CD14-positive monocyte (primary cell): ENCODE measurements at places on chromosomes 13 and 19.

DNA sequence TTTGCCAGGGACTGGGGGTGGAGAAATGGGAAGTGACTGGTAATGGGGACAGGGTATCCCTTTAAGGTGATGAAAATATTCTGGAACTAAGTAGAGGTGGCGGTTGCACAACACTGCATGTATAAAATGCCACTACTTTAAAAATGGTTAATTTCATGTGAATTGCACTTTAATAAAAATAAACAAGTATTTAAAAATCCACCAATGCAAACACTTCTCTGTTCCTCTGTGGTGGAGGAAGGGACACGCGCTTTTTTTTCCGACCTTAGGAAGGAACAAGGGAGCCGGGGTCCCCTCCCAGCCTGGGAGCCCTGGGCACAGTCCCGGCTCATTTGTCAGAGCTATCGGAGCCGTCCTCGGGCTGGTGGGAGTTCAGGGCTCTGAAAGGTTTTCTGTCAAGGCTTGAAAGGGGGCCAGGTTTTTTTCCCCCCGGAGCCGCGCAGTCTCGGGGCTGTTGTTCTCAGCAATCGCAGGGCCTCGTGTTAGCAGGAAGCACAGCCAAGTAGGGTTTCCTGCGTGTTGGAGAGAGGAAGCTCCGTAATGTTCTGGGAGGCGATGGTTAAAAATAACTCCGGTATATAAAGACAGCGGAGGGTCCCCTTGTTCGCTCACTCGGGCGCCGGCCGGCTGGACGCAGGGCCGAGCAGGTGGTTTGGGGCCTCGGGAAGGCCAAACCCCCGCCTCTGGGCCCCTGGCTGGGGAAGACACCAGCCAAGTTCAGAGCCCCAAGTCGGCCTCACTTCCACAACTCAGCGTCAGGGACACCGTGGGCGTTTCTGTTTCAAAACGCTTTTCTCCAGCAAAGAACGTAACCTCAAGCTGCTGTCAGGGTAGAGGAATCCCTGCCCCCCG lies 41.2 kb upstream of the KLF2 start:
- peak; percentile 76 for DNase-seq

GRCh38 chr19:6061376-6062130 lies 48.7 kb downstream of the RFX2 start:
- DNase-seq: no peak

DNA sequence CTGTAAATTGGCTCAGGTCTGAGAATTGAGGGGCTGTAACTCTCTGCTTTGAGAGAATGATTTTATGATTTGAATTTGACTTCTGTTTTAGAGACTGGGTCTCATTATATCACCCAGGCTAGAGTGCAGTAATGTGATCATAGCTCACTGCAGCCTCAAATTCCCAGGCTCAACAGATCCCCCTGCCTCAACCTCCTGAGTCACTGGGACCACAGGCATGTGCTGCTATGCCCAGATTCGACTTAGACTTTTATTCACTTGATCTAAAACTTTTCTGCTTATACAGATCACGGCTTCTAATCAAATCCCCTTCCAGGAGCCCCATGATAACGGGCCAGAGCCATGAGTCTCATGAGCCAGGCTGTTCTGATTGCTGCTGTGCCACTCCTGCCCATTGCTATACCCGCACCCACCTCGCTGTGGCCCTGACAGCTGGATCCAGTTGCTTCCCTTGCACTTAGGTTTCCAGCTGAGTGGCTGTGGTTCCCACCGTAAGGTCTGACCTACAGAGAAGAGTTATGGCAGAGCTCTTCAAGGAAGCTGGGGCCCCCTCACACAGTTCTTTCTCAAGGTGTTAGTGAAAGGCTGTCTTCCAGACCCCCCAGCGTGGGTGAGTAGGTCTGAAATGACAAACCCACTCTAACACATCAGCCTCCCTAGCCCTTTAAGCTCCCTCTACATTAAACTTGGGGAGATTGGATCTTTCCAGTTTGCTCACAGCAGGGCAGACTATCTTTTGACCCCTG lies 251.2 kb upstream of the SGCG start:
- no peak for DNase-seq

GRCh38 chr19:28416245-28416644 lies 796.7 kb downstream of the UQCRFS1 start:
- no peak for DNase-seq

DNA sequence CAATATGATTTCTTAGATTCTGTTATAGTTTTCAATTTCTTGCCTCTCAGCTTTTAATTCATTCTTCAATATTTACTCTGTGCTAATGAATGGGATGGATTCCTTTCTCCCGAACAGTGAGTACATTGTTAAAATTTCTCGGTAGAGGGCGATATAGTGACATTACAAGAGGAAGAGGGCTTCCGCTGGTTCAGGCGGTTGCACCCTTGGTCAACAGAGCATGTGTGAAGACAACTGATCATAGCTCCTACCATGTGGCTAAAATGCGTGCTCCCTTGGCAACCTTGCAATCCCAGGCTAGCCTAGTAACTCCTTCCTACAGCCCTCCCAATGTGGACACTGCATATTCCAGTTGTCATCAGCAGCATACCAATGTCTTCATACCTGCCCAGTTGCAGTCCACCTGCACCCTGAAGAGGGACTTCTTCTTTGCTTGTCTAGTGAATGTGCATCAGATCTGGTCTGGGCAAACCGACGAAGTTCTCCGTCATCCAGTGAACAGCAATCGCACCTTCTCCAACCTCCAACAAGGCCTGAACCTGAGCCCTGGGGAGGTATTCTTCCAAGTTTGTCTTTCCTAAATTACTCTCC lies 653.0 kb upstream of the GPC6 start:
- no peak for DNase-seq

DNA sequence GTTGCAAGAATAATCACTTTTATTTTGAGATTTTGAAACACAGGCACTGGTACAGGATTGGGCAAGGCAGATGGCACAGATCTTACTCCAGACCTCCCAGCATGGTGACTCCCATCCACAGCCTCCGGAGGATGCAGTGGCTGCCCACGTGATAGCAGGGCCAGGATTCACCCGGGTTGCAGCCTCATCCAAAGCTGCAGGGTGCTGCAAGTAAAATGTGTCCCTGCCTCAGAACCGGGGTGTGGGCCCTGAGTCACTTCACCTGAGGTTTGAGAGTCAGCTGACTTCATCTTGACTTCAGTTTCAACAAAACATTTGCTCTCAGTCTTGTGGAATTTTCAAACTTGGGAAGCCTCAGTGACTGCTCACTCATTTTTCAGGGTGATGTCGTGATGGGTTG lies 201.9 kb downstream of the FGF9 start:
- no peak for DNase-seq

- DNase-seq: no peak
Measured at GRCh38 chr13:33927315-33927714, 109.4 kb downstream of the RFC3 start.

GRCh38 chr13:48302871-48303358 lies 636 bp upstream of the RB1 start:
- DNase-seq: peak; percentile 68

DNA sequence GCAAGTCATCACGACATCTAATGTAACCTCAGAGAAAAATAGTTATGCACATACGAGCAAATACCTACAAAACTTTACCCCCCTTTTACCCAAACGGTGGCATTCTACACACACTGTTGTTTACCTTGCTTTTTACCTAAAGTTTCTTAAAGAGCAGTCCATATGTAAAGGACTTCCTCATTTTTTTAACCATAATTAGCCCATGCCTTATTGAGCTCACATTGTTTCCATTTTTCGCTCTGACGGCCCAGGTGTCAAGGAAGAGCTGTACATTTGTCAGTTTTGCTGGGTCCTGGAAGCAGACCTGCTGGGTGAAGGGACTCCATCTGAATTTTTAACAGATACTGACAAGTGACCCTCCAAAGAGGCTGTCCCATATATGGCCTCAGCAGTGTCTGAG lies 89.4 kb downstream of the STK24 start:
- DNase-seq: no peak
